ENCODE measurements at places on chromosomes 12 and 14.

- no peak for DNase-seq
Measured at GRCh38 chr12:94977766-94978468, 25.6 kb downstream of the NDUFA12 start.

GRCh38 chr14:89781046-89781445, 173.5 kb downstream of the EFCAB11 start:
- DNase-seq: no peak

DNA sequence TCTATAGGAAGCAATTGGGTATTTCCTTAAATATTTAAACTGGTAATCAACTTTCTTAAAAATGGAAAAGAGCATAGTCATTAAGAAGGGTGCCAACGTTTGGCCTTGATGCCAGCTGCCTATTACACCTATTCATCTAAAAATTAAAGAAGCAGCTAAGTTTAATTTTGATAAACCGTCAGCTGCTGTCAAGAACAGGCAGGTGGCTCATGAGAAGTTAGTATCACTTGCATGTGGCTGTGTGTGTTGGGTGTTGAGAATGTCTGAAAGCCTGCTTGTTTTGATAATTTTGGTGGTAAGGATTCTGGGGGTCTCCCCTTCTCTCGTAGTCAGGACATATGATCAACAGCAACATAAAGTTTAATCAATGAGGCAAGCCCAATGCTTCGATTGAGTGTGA, 6.5 kb downstream of the GLRX5 start:
- no peak for DNase-seq

- no peak for DNase-seq
Measured at GRCh38 chr12:50056639-50056976, 788 bp upstream of the ASIC1 start.

GRCh38 chr14:59461891-59462290, 3.3 kb downstream of the GPR135 start:
- DNase-seq: no peak

GRCh38 chr14:69569859-69570258, 4.8 kb downstream of the CCDC177 start:
- no peak for DNase-seq

DNA sequence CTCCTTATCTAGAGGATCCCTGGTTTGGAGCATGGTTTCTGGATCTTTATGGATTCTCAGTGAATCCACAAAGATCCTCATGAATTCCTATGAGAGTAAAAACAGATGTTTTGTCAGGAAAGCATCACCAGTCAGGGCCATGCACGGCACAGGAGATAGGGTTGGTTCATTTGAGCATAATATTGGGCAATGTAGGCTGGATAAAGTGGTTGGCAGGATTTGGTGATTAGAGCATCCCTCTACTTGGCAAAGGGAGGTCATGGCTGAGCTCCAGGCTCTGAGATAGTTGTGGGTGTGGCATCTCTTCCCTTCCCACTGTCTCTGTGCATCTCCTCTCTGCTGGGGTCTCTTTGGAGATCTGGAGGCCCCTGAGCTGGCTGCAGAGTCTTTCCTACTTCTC, 149.8 kb downstream of the DACT1 start:
- DNase-seq: no peak

DNA sequence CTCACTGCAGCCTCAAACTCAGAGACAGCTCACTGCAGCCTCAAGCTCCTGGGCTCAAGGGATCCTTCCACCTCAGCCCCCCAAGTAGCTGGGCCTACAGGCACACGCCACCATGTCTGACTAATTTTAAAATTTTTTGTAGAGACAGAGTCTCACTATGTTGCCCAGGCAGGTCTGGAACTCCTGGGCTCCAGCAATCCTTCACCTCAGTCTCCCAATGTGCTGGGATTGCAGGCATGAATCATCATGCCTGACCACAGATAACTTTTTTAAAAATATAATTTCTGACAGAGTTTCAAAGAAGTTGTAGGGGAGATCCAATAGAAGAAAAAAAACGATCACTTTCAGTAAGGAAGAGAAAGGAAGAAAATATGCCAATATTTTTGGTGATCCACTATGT, 189.7 kb upstream of the CDKN3 start:
- no peak for DNase-seq

DNA sequence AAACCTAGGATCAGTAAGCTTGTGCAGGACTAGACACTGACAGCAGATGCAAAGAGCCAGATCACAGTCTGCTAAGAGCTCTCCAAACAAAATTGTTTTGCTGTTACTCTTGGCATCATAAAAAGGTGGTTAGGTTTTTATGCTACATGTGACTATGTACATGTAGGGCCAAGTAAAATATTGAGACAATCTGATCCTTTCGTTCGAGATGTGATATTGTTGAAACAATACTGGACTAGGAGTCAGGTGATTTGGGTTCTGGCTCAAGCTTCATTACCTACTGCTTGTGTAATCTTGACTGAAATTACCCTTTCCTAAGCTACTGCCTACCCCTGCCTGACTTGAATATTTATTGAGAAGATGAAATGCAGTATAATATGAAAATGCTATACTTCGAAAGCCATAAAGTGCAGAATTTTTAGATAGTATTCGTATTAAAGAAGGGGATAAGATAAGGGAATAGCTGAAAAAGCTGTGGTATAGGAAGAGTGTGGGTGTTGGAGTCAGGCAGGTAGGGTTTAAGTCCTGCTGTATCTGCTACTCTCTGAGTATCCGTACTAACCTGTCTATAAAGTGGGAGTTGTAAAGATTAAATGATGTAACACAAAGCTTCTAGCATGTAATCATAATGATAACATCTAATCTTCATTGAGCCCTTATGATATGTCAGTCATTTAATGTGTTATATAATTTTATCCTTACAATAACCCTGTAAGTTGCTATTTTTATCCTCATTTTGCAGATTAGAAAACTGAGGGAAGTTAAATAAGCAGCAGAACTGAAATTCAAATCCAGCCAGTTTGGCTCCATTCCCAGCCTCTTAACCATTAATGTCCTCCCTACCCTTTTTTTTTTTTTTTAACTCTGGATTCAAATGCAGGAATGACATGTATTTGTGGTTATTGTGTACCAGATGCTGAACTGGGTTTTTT, 38.6 kb upstream of the ATF1 start:
- DNase-seq: no peak

- DNase-seq: no peak
Measured at GRCh38 chr12:67649261-67649569, 670 bp downstream of the DYRK2 start.

DNA sequence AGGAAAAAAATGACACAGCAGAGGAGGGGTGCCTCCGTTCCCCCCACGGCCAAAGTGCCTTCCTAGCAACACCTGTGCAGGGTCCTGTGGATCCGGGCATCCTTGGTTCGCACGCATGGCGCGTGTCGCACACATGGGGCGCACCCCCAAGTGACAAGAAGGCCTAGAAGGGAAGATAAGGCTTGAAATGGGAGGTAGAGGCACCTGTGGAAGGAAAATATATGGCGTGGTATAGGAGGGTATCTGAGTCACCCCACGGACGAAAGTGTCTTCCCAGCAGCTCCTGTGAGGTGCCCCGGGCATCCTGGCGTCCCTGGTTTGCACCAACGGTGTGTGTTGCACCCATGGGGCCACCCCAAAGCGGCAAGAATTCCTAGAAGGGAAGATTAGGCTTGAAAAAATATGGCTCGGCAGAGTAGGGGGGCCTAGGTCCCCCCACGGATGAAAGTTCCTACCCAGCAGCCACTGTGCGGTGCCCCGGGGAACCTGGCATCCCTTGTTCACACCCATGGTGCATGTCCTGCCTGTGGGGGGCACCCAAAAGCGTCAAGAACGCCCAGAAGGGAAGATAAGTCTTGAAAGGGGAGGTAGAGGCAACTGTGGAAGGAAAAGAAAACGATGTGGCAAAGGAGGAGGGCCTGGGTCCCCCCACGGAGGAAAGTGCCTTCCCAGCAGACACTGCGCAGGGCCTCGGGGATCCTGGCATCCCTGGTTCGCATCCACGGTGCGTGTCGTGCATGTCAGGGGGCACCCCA, 280.0 kb downstream of the ALG10 start:
- no peak for DNase-seq

DNA sequence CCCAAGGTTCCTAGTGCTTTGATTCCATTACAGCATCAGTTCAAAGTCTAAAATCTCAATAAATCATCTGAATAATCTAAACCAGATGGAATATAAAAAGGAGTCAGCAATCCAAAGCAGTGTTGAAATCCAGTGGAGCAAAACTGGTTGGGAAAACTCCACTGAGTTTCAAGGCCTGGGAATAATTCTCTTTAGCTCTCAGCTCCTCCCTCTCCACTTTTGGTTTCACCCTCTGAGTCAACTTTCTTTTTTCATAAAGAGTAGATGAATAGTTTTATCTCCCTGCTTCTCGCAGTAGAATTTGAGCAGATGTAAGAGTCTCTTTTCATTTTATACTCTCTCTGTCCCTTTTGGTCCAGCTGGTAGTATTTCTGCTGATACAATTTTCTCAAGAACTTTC, 338.6 kb downstream of the APAF1 start:
- DNase-seq: no peak

DNA sequence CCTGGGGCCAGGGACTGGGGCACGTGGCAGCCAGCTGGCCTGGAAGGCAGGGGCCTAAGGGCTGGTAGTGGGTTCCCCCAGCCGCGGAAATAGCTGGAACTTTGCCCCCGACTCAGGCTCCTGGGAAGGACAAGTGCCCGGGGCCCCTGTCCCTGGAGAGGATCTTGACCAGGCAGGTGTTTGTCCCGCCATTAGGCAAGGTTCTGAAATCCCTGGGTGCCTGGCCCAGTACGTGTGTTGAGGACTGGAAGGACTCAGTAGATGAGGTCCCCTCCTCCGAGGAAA, 94.2 kb downstream of the B4GALNT3 start:
- DNase-seq: no peak

GRCh38 chr14:105299654-105300541, 903 bp downstream of the BRF1 start:
- DNase-seq: no peak

DNA sequence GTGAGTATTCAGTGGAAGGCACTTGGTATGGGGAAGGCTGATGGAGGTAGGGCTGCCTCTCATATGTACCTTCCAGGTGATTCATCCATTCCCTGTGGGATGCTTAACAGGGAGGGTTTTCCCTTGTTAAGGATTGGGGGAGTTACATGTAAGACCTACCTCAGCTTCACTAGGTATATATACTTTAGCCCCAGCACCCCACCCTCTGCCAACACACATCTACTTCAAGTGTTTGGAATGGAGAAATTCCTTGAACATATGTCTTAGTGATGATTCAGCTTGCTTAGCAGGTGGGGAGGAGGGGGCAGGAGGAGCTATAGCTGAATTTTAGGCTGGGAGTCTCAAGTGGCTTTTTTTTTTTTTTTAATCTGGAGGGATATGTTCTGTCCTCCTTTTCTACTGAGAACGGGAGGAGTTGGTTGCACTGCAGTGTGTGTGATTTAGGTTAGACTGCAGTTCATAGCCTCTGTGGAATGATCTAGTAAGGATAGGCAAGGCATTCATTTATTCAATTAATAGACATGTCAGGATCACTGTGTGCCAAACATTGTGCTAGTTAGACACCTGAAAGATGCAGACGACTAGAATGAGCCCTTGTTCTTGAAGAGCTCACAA, 1.7 kb downstream of the PIP4K2C start:
- no peak for DNase-seq

GRCh38 chr12:33438025-33438772, 1.4 kb downstream of the SYT10 start:
- DNase-seq: no peak

- no peak for DNase-seq
Measured at GRCh38 chr14:68449561-68450181, 343.2 kb downstream of the ZFP36L1 start.

- no peak for DNase-seq
Measured at GRCh38 chr14:78595797-78596196, 425.6 kb downstream of the NRXN3 start.

DNA sequence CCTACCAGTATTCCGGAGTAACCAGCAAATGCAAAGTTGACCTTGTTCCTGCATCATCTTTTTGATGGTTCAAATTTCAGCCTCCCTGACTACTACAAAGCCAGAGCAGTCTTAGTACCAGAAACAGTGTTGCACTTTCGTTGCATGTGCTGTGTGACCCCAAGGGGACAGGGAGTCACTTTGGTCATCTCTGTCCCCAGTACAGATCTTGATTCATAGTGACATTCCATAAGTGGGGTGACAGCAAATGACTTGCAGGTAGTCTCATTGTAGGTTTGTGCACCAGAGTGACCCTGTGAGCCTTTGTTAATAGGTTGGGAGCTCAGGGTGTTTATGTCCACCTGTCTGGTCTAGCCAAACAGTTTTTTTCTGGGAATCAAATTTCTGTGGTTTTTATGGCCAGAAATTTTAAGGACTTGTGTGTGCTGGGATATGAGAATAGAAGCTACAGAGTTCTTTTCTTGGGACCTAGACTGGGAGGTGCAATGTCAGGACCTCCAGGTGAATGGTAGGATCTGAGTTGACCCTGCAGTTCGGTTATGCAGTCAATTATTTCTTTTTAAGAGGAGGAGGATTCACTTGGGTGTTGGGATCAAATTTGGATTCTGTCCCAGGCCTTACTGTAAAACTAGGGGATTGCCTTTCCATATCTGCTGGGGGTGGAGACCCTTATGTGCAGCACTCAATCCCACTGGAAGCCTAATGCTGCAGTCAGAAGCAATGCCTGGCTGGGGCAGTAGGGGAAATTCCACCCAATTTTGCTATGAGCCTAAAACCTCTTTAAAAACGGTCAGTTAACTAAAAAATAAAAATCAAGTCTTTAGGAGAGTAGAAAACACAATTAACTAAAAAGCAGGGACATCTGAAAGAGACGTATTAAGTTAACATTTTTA, 10.1 kb downstream of the EIF5 start:
- no peak for DNase-seq

- DNase-seq: no peak
Measured at GRCh38 chr12:116087399-116087798, 190.1 kb downstream of the MED13L start.

GRCh38 chr12:91988086-91988923, 157.3 kb downstream of the BTG1 start:
- no peak for DNase-seq

DNA sequence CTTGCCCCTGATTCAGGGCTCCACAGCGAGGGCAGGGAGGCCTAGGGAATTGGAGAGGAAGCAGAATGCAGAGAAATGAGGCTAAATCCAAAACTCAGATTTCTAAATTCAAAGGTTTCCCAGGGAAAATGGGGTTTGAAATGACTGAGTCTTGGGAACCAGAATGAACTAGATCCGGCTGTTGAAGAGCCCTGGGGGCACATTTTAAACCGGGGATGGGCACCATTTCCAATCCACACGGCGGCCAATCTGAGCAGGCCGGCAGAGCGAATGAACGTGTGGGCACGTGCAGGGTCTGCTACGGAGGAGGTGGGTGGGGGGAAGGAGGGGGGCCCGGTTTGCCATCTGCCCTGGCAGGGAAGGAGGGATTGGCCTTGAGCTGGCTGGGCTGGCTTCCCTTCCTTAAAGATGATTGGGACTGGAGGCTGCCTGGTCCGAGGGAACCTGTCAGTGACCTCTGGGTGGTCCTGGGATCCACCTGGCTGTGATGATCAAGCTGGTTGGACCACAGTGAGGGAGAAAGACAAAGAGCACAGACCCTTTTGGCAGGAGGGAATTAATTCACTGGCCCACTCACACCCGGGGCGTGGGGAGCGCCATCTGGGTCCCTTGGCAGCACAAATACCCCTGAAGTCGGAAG, 161.0 kb downstream of the RBM19 start:
- no peak for DNase-seq

- no peak for DNase-seq
Measured at GRCh38 chr12:2841056-2841650, 6.3 kb upstream of the NRIP2 start.

- DNase-seq: no peak
Measured at GRCh38 chr12:123931686-123932321, 40.8 kb downstream of the CCDC92 start.
